Left lung (tissue), 14 donors: ENCODE measurements at places on chromosomes 6 and 20. TPM values are rescaled to one million over a fixed set of nuclear protein-coding genes. Genes with fewer than 3 reads are reported as not detected.

DNA sequence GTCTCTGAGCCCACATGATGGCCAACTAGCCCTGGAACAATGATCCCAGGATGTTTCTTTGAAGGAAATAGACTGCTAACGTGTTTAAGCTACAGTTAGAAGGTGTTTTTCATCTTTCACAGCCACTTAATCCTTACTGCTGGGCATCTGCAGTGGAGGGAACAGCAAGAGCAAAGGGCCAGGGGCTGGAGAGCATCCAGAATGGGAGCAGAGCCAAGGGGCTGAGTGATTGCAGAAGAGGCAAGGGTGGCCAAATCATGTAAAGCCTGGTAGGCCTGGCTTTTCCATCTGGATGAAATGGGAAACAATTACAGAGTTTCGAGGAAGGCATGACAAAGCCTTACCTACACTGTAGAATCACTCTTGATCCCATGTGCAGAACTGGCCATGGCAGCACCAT is 18.7 kb upstream of the LAMP5 start:
- DNase-seq = no peak
- H3K27me3 ChIP-seq = no peaks in the 10 kb centered on the region
- H3K4me1 ChIP-seq = no peaks in the 10 kb centered on the region
- no peak overlapping the region for H3K27ac ChIP-seq
- no peak overlapping the region for H3K4me3 ChIP-seq

DNA sequence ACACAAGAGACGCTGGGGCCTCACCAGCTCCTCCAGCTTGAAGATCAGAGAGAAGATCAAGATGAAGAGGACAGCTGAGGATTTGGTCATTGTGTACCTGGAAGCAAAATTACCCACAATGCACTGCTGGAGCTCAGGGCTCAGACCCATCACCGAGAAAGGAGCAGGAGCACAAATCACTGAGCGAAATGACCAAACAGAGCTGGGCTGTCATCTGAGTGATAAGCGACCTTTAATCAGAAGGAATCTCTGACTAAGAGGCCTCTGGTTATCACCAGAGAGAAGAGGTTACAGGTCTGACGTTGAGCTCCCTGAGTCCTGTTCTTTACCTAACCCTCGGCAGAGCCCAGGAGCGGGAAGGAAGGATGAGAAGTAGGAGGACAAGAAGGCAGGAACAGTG is 47.5 kb upstream of the CDH22 start:
- H3K4me3 ChIP-seq = no peak overlapping the region
- H3K36me3 ChIP-seq = no peaks in the 10 kb centered on the region
- no peaks in the 10 kb centered on the region for H3K4me1 ChIP-seq
- no peaks in the 10 kb centered on the region for H3K27me3 ChIP-seq

- H3K27ac ChIP-seq = no peak overlapping the region
- no peaks in the 10 kb centered on the region for H3K4me1 ChIP-seq
- no peaks in the 10 kb centered on the region for H3K36me3 ChIP-seq
- no peak for DNase-seq
- no peaks in the 10 kb centered on the region for H3K27me3 ChIP-seq
Measured at GRCh38 chr6:44162876-44163625, 4.4 kb downstream of the CAPN11 start.

GINS1 gene
- total RNA-seq = 6.4 TPM

- H3K36me3 ChIP-seq = no peaks in the 10 kb centered on the region
- no peak for DNase-seq
- no peak overlapping the region for H3K4me3 ChIP-seq
- no peak overlapping the region for H3K27ac ChIP-seq
- no peaks in the 10 kb centered on the region for H3K27me3 ChIP-seq
Measured at GRCh38 chr6:166926748-166927147, 29.6 kb downstream of the RNASET2 start.

DNA sequence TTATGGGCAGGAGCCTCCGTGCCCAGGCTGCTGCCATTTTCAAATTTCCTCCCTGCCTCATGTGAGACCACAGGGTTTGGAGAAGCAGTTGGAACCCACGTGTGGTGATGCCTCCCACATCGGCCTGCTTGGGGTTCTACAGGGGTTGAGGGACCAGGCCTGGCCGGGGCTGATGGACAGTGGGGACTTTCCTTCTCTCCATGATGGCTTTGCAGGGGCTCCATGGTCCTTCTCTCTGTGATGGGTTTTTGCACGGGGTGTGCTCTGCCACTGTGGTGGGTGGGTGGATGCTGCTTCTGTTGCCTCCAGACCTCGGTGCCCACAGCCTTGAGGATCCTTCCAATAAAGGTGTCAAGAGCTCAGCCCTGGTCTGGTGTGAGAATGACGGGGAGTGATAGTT is 54.4 kb downstream of the ADNP start:
- H3K36me3 ChIP-seq = no peaks in the 10 kb centered on the region
- no peak overlapping the region for H3K27ac ChIP-seq

DNA sequence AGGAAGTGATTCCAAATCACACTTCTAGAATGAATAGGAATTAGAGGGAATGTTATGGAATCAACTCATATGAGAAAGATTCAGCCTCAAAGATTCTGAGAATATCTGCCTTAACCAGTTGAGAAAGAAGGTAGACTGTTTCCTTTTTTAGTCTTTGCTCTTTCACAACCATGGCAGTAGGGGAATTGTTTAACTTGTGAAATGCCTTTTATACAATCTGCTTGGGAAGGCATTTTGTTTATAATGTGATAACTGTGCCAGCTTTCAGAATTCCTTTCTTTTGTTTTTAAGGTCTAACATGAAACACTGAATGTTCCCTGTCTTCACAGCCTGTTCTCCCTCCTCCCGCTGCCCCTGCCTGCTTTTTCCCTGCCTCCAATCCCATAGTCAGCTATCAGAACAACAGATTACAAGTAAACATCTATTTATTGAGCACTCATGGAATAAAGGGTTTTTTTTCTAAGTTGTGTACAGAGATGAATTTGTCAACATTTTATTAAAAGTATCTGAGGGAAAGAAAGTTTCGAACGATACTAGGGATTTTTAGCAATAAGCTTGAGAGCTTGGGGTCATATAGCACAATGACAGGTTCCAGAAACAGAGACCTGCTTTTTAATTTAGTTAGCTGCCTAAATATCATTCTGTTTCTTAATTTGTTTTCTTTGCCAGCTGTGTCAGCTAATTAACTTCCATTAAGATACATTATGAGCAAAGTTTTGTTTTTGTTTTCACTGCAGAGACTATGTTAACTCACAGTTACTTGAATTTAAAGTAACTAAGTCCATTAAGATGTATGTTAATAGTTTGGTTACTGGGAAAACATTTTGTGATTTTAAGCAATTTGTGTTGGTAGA is 28.3 kb upstream of the FBXO30 start:
- H3K4me3 ChIP-seq = no peak overlapping the region
- H3K4me1 ChIP-seq = no peaks in the 10 kb centered on the region
- H3K27me3 ChIP-seq = no peaks in the 10 kb centered on the region
- no peak for DNase-seq
- no peaks in the 10 kb centered on the region for H3K36me3 ChIP-seq

DNA sequence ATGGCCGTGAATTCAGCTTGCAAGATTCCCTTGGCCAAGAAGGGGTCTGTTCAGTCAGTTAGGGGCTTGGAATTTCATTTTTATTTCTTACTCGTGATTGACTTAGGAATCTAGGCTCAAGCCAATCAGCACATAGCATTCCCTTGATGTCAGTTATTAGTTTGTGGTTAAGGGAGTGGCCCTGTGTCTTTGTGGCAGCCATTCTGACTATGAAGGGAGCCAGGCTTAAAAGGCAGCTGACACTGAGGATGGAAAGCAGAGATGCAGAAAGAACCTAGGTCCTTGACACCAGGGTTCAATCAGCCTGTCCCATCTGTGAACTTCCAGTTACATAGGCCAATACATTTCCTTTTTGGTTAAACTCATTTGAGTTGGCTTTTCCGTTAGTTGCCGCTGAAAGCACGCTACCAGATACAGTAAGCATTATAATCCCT is 48.1 kb downstream of the MCUR1 start:
- DNase-seq = no peak
- no peak overlapping the region for H3K27ac ChIP-seq
- H3K4me3 ChIP-seq = no peak overlapping the region
- no peaks in the 10 kb centered on the region for H3K27me3 ChIP-seq

ADGRB3 gene
- total RNA-seq = 2.9 TPM

SLC52A3 gene
- 1.6 TPM for total RNA-seq

DNA sequence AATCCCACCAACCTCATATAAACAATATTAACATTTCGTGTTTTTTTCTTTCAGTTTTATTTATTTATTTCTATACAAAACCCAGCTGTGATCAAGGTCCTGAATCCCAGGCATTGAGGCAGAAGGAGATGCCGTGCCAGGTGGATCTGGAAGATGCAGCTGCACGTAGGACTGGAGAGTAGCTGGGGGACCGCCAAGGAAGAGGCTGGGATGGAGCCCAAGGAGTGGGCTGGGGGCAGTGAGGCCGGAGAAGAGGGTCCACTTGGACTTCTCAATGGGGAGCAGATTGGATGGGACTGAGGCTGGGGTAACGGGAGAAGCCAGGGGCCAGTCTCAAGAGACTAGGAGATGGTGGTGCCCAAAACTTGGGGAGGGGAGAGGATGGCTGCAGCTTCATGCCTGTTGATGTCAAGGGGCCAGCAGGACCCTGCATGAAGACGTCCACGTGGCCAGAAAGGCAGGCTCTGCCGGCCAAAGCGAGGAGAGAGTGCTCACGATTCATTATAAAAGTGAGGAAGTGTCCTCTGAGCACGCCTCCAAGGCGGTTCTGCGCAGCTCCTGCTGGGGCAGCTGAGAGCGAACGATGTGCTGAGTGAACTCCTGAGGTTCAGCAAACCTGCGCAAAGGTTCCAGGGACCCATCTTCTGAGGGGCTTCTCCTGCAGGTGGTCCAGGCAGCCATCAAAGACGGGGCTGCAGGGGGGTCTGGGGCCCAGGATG is 110.3 kb downstream of the BMP7 start:
- DNase-seq = no peak
- no peaks in the 10 kb centered on the region for H3K4me1 ChIP-seq
- no peak overlapping the region for H3K27ac ChIP-seq
- no peaks in the 10 kb centered on the region for H3K27me3 ChIP-seq
- H3K4me3 ChIP-seq = no peak overlapping the region
